DMS79 (cell line): ENCODE measurements at places on chromosomes 12 and 14.
A peak's percentile ranks its signal among the peaks of the same experiment; 100 is the strongest.

DNA sequence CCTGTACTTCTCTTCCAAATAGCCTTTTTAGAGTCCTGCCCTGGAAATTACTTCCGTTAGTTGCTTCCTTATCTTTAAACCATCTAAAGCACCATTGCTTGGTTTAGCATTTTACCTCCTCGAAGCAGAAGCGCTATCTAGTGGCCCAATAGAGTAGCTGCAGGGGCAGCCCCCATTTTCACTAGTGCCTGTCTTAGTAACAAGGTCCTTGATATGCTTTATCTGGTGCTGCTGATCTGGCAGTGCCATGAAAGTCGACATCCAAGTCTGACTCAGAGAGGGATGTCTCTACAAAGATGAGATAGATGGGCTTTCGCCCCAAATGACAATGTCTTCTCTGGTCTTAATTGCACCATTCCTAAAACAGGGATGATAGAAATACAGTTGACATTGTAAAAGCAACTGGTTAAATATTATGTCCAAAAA lies 25.0 kb upstream of the CIT start:
- peak; percentile 57 for DNase-seq

DNA sequence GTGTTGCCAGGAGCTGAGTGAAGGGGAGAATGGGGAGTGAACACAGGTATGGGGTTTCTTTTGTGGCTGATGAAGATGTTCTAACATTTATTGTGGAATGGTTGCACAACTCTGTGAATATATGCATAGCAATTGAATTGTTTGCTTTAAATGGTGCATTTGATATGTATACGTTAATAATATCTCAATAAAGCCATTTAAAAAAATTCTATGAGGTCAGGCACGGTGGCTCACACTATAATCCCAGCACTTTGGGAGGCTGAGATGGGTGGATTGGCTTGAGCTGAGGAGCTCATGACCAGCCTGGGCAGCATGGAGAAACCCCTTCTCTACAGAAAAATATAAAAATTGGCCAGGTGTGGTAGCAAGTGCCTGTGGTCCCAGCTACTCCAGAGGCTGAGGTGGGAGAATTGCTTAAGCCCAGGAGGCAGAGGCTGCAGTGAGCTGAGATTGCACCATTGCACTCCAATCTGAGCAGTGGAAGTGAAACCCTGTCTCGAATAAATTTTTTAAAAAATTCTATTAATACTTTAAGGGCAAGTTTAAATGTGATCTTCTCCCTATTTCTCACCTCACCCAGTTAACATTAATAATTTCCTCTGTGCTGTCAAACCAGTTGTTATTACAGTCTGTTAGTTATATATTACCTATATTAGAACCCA lies 65.3 kb downstream of the DENND5B start:
- DNase-seq: no peak

- DNase-seq: peak; percentile 46
Measured at GRCh38 chr14:36666416-36667206, 5.0 kb downstream of the PAX9 start.

DNA sequence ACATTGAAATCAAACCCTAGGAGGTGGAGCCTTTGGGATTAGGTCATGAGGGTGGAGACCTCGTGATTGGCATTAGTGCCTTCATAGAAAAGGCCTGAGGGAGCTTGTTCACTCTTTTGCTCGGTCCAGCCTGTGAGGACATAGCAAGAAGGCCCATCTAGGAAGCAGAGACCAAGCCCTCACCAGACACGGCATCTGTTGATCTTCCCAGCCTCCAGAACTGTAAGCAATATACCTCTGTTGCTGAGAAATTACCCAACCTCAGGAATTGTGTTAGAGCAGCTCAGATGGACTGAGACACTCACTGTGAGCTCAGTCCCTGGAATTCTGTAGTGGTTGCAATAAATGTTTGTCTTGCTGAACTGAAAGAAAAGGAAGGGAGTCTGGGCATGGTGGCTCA lies 116.2 kb upstream of the MAP1LC3B2 start:
- no peak for DNase-seq

- no peak for DNase-seq
Measured at GRCh38 chr12:913919-914698, 35.4 kb downstream of the RAD52 start.

DNA sequence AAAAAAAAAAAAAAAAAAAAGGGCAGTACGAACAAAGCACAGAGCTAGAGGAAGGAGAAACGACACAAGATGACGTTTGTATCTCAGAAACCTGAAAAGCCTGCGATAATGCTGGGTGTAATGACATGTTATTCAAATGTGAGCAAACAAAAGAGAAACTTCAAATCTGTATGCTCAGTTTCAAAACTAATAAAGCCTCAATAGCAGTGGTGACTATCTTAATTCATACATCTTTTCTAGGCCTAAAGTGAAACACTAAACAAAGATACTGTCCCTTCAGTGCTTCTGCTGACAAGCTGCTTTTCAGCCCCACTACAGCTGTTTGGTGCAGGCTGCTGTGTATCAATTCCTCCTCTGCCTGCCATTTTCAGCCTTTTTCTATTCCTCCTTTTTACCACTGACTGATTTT lies 15.8 kb downstream of the ITPR2 start:
- no peak for DNase-seq

- DNase-seq: no peak
Measured at GRCh38 chr12:53843545-53843944, 91.8 kb upstream of the CISTR start.

- no peak for DNase-seq
Measured at GRCh38 chr12:107518868-107519267, 166.7 kb upstream of the PWP1 start.

GRCh38 chr12:19810213-19810612 lies 370.9 kb downstream of the AEBP2 start:
- DNase-seq: no peak

GRCh38 chr14:68979722-68980451 lies 785 bp upstream of the ACTN1 start:
- DNase-seq: no peak
